ENCODE measurements at places on chromosomes 3 and 15.

GRCh38 chr15:87347806-87348515 lies 908.6 kb downstream of the NTRK3 start:
- no peak for DNase-seq

DNA sequence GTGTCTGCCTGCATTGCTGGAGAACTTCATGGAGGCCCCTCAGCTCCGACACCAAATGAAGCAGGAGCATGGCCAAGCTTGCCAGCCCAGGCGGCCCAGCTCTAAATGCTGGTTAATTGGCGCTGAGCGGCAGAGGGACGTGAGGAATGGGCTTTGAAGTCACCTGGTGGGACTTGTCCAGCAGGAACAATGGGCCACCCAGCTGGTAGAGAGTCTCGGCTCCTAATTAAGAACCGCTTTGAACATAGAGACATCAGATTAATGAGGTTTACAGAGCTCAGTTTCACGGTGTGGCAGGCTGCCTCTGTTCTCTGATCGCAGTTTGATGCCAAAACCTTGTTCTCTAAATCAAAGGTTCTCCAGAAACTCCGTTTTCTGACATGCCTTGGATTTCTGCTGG lies 77.5 kb upstream of the LINGO1 start:
- no peak for DNase-seq

DNA sequence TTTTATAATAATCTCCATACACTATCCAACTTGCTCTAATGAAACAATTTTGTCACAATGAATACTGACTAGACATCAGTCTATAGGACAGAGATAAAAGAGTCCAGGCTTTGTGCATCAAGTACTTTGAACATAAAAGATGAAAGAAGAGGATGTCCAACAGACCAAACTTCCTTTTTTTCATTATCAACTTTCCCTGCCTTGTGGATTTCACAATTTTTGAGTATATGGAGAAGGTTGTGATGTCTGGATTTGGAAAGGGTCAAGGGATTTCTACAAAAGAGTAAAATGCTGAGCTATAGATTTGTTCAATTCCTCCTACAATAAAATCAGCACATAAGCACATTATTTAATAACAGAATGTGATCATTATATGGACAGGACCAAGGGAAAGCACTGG lies 25.7 kb downstream of the CD47 start:
- peak; percentile 48 for DNase-seq

DNA sequence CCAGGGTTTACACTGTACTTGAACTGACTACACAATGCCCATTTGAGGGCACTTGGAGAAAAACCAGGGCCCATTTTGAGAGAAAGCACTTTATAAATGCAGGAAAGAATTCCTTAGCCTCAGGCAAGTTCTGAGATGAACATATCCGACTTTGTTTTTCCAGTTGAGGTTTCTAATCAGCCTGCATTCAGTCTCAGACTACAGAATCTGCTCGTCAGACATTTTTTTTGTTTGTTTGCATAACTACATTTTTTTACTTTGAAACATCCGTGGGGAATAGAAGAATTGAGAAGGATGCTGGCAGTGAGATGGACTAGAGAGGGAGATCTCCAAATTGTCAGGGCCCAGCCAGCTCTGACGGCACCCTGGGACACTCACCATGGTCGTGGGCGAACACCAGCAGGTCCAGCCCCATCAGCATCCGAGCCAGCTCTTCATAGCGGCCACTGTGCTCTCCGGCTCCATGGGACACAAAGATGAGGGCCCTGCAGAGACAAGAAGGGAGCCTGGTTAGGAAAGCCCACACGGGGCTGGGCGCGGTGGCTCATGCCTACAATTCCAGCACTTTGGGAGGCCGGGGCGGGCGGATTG lies 40.8 kb downstream of the MGLL start:
- no peak for DNase-seq

- no peak for DNase-seq
Observed at GRCh38 chr3:67118122-67118521, 120.0 kb downstream of the KBTBD8 start.

DNA sequence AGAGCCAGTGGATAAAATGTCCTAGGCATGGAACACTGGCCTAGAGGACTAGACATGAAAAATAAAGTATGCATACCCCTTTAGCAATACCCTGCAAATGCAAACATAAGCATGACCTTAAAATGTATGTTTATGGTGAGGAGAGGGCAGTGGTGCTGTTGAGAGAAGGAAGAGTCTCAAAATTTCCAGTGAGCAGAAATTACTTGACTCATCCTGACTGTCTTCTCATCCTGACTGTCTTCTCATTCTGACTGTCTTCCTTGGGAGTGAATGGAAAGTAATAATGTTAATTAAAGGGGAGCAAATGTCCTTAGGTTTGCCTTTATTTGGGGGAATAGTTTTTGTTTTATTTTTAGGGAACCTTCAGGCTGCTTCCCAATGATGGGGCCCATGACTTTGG lies 121.5 kb upstream of the GALNT15 start:
- no peak for DNase-seq

DNA sequence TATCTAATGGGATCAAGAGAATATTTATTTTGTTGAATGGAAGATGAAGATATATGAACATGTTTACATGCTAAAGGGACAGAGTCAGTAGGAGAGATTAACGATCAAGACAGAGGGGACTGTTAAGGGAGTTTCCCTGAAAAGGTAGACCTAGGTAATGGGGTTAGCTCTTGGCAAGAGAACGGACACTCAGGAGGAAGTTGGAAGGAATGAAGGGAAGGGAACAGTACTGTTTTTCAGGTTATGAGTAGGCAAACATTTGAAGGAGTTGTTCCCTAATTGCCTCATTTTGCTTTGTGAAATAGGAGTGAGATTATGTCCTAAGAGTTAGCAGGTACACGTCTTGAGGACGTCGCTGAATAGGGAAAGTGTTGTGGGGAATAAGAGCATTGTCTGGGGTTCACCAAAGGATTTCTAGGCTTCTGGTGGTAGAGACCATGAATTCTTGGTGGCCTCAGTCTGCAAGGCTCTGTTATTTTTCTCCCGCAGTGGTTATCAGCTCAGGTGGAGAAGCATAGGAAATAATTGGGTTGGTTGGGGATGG lies 41.3 kb downstream of the PDE8A start:
- DNase-seq, result no peak

GRCh38 chr15:57213862-57214261 lies 162.4 kb upstream of the CGNL1 start:
- peak; percentile 31 for DNase-seq

- DNase-seq, result no peak
Observed at GRCh38 chr3:146883288-146883687, 278.1 kb upstream of the PLSCR5 start.

All from suppressor macrophage treated with lipopolysaccharide for 4 hours (primary cell).